ENCODE measurements at places on chromosomes 1 and 21.

- no peak for DNase-seq
These were observed 1.7 kb downstream of the ANGPTL3 start for GRCh38 chr1:62599044-62599443.

- DNase-seq = no peak
These were observed 14.5 kb upstream of the MX1 start for GRCh38 chr21:41411449-41412089.

GRCh38 chr1:238465449-238465848, 574.7 kb upstream of the ZP4 start:
- DNase-seq = no peak

- no peak for DNase-seq
These were observed 68.7 kb downstream of the PLPP3 start for GRCh38 chr1:56510642-56511021.

DNA sequence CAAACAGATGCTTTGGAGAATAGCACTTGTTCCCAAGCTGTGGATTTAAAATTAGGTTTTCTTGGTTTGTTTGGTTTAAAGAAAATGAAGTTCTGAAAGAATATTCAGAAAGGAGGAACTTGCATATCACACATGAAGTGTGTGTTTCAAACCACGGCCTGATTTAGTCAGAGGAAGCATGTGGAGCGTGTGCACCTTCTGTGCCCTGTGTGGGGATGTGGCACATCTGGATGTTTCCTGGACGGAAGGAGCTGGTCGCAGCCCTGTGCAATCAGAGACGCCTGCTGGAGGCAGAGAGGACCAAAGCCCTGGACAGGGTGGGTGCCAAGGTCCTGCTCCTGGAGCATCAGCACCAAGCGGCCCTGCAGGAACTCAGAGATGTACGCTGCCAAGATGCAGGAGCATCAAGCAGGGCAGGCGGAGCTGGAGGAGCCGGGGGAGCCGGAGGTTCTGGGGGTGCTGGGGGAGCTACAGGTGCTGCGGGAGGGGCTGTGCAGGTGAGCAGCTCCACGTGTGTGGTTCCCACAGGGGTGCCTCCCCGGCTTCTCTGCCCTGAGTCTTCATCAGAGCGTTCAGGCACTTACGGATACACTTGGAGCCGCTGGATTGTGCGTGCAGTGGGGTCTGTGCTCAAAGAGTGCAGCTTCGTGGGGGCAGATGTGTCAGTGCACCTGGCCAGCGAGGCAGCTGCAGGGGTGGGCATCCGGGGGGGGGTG, 45.7 kb downstream of the PCNT start:
- DNase-seq = no peak

All from activated T-cell treated with anti-CD3 and anti-CD28 coated beads for 1 hour (primary cell).